ENCODE measurements at places on chromosomes 3 and 15. TPM values are rescaled to one million over a fixed set of nuclear protein-coding genes. Genes with fewer than 3 reads are reported as not detected.

- H3K36me3 ChIP-seq: no peaks in the 10 kb centered on the region
- no peak for DNase-seq
- no peak overlapping the region for H3K27ac ChIP-seq
- no peak overlapping the region for H3K4me3 ChIP-seq
- peaks cover 13% of the 10 kb centered on the region for H3K4me1 ChIP-seq
- H3K27me3 ChIP-seq: no peaks in the 10 kb centered on the region
These were observed 4.8 kb downstream of the IDH2 start for GRCh38 chr15:90097475-90097874.

GRCh38 chr3:112482675-112483074 is 16.6 kb downstream of the BTLA start:
- no peaks in the 10 kb centered on the region for H3K36me3 ChIP-seq
- DNase-seq: no peak
- no peaks in the 10 kb centered on the region for H3K4me1 ChIP-seq
- no peak overlapping the region for H3K4me3 ChIP-seq
- no peak overlapping the region for H3K27ac ChIP-seq

GRCh38 chr3:104066658-104067057 is 1300.1 kb upstream of the ALCAM start:
- no peak for DNase-seq
- H3K36me3 ChIP-seq: no peaks in the 10 kb centered on the region
- no peaks in the 10 kb centered on the region for H3K27me3 ChIP-seq

- H3K4me1 ChIP-seq: no peaks in the 10 kb centered on the region
- H3K36me3 ChIP-seq: no peaks in the 10 kb centered on the region
- no peak overlapping the region for H3K4me3 ChIP-seq
- no peak for DNase-seq
- no peak overlapping the region for H3K27ac ChIP-seq
- no peaks in the 10 kb centered on the region for H3K27me3 ChIP-seq
These were observed 99.7 kb downstream of the NAALADL2 start for GRCh38 chr3:174958671-174959328.

The MESP1 gene
- total RNA-seq: 6.0 TPM

DNA sequence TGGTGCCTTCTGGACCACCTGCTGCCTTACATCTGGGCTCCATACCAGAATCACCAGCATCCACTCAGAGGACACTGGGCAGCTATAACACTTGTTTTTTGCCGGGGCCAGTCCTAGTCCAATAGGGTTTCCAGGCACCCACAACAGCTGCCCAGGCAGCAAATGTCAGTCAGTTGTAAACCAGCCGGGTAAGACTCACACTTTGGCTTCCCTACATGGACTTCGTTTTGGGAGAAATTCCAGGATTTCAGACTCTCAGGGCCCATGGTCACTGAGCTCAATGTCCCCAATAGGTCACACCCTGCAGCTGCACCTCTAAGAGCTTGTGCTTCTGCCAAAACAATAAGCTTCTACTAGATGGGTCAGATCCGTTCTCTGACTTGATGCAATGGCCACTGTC is 83.8 kb downstream of the FAM174B start:
- no peak overlapping the region for H3K27ac ChIP-seq
- H3K27me3 ChIP-seq: no peaks in the 10 kb centered on the region
- H3K4me1 ChIP-seq: no peaks in the 10 kb centered on the region
- no peak for DNase-seq
- no peak overlapping the region for H3K4me3 ChIP-seq

DNA sequence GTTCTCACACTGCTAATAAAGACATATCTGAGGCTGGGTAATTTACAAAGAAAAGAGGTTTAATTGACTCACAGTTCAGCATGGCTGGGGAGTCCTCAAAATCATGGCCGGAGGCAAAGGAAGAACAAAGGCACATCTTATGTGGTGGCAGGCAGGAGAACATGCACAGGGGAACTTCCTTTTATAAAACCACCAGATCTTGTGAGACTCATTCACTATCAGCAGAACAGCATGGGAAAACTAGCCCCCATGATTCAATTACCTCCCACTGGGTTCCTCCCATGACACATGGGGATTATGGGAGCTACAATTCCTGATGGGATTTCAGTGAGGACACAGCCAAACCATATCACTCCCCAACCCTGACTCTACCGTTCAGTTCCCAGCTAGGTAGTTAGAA is 59.7 kb upstream of the MINAR1 start:
- H3K36me3 ChIP-seq: no peaks in the 10 kb centered on the region
- H3K4me3 ChIP-seq: no peak overlapping the region
- H3K4me1 ChIP-seq: no peaks in the 10 kb centered on the region
- H3K27ac ChIP-seq: no peak overlapping the region

The GPR156 gene
- 12.7 TPM for total RNA-seq

GRCh38 chr3:138842483-138843188 is 7.9 kb upstream of the PIK3CB start:
- no peak for DNase-seq
- no peaks in the 10 kb centered on the region for H3K36me3 ChIP-seq
- no peaks in the 10 kb centered on the region for H3K4me1 ChIP-seq
- no peak overlapping the region for H3K4me3 ChIP-seq

The WWTR1 gene
- 47.0 TPM for total RNA-seq

The NPAP1 gene
- total RNA-seq: 8.6 TPM

- H3K27me3 ChIP-seq: no peaks in the 10 kb centered on the region
- H3K27ac ChIP-seq: no peak overlapping the region
- no peaks in the 10 kb centered on the region for H3K4me1 ChIP-seq
- no peak for DNase-seq
- H3K4me3 ChIP-seq: no peak overlapping the region
- no peaks in the 10 kb centered on the region for H3K36me3 ChIP-seq
These were observed 161.3 kb upstream of the ATP11B start for GRCh38 chr3:182632077-182632393.

- peak overlapping the region; percentile 4 for H3K27ac ChIP-seq
- H3K4me1 ChIP-seq: peaks cover 8% of the 10 kb centered on the region
- H3K27me3 ChIP-seq: no peaks in the 10 kb centered on the region
- H3K4me3 ChIP-seq: no peak overlapping the region
- H3K36me3 ChIP-seq: no peaks in the 10 kb centered on the region
These were observed 7.7 kb upstream of the OSBPL11 start for GRCh38 chr3:125602752-125603649.

DNA sequence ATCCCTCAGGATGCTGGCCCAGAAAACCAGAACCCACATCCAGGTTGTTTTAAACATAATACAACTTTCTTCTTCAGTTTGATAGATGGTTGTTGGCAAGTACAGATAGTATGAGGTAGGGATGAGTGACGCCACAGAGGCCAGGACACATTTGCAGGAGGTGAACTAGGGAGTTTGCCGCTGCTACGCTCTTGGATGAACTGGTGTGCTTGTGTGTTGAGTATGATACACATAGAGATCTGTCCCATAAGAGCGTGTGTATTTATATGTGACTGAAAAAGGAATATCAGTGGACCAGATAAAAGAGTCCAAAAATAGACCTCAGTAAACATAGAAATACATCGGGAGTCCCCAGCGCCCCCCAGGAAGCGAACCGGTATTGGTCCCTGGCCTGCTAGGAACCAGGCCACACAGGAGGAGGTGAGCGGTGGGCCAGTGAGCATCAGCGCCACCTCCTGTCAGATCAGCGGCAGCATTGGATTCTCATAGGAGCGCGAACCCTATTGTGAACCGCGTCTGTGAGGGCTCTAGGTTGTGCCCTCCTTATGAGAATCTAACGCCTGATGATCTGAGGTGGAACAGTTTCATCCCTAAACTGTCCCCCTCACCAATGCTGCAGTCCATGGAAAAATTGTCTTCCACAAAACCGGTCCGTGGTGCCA is 98.1 kb downstream of the LRRK1 start:
- peak; percentile 14 for DNase-seq
- H3K4me1 ChIP-seq: peaks cover 28% of the 10 kb centered on the region
- H3K27me3 ChIP-seq: no peaks in the 10 kb centered on the region

The RLBP1 gene
- 0.31 TPM for total RNA-seq

- DNase-seq: no peak
- no peaks in the 10 kb centered on the region for H3K36me3 ChIP-seq
- no peaks in the 10 kb centered on the region for H3K27me3 ChIP-seq
- peaks cover 5% of the 10 kb centered on the region for H3K4me1 ChIP-seq
- H3K27ac ChIP-seq: no peak overlapping the region
These were observed 4.2 kb downstream of the B3GALNT1 start for GRCh38 chr3:161100994-161101393.
